ENCODE measurements at places on chromosomes 6 and 20. TPM values are rescaled to one million over a fixed set of nuclear protein-coding genes. Genes with fewer than 3 reads are reported as not detected.

GRCh38 chr20:48453477-48454093, 374.2 kb downstream of the PREX1 start:
- no peak for ATAC-seq

DNA sequence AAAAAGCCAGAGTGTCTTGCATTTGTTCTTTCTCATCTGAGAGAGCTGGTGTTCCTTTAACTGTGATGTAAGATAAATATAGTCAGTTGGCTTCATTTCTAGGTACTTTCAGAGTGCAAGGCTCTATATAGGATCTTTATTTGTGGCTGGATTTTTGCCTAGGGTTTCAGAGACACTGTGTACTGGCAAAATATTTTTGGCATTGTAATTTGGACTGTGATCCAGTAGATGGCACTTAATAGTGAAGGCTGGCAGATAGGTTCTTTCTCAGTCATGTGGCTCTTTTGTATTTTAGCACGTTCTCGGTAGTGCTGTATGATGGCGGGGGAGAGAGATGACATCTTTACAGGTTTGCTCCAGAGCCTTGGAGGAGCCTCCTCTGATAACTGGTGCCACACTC, 26.8 kb upstream of the SLC35B3 start:
- no peak for ATAC-seq

- no peak for ATAC-seq
Observed at GRCh38 chr6:41518118-41518517, 28.1 kb upstream of the FOXP4 start.

GRCh38 chr20:618980-619379, 8.9 kb upstream of the TCF15 start:
- no peak for ATAC-seq

DNA sequence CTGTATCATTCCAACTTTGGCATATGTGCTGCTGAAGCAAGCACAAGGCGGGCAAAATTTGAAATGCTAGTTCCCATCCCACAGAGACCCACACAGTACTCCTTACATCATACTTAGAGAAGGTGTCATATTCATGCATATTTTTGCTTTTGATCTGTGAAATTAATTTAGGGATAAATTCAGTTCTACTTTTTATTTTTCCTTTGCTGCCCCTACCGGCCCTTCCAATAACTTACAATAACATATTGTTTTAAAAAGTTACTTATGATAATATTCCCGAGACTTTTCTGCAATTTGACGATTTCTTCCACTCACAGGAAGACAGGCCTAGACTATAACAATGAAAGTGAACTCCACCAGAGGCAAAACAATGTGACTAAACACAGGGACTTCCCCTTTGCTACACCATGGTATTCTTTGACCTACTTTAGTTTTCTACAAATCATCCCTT, 35.0 kb downstream of the SESN1 start:
- no peak for ATAC-seq

GRCh38 chr6:128491610-128492206, 28.7 kb downstream of the PTPRK start:
- no peak for ATAC-seq

DNA sequence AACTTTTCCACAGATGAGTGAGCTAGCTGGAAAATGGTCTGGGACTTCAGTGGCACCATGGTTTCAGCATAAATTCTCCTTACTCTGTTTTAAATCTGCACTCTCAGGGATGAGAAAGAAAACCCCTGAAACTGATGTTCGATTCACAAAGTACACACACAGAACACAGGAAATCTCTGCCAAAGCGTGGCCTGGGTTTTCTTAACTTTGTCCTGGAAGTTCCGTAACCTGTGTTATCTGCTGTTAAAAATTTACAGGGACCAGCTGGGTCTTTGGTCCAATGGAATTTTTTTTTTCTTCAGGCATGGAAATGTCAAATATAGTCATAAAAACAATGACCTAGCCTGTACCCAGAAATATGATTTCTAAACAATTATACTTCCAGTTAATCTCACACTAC, 7.3 kb downstream of the SCML4 start:
- ATAC-seq = no peak

Gene ELOVL2
- 0.20 TPM for total RNA-seq

Gene ARMH2
- not detected for total RNA-seq

Gene AFG1L
- total RNA-seq = 4.3 TPM

- peak; percentile 56 for ATAC-seq
Observed at GRCh38 chr20:43736588-43737158, 9.9 kb upstream of the GTSF1L start.

Gene CD164
- 131 TPM for total RNA-seq

DNA sequence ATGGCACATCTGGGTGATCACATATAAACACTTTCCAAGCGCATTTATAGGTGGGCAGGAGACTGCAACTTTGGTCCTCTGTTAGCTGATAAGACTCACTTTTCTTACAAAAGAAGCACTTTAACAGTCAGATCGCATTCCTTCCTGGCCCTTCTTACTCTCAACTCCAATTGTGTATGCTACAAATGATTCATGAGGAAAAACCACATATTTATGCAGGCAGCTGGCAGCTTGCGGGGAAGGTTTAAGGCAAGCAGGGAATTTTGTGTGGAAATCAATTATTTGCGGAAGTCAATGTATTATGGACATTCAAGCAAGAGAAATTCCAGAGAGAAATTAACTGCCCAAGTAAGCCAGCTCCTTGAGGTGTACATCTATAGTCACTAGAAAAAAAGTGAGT, 194.0 kb downstream of the PKHD1 start:
- peak; percentile 51 for ATAC-seq

Gene MACROD2
- total RNA-seq = 11.9 TPM

Gene AMD1
- total RNA-seq = 97.5 TPM

DNA sequence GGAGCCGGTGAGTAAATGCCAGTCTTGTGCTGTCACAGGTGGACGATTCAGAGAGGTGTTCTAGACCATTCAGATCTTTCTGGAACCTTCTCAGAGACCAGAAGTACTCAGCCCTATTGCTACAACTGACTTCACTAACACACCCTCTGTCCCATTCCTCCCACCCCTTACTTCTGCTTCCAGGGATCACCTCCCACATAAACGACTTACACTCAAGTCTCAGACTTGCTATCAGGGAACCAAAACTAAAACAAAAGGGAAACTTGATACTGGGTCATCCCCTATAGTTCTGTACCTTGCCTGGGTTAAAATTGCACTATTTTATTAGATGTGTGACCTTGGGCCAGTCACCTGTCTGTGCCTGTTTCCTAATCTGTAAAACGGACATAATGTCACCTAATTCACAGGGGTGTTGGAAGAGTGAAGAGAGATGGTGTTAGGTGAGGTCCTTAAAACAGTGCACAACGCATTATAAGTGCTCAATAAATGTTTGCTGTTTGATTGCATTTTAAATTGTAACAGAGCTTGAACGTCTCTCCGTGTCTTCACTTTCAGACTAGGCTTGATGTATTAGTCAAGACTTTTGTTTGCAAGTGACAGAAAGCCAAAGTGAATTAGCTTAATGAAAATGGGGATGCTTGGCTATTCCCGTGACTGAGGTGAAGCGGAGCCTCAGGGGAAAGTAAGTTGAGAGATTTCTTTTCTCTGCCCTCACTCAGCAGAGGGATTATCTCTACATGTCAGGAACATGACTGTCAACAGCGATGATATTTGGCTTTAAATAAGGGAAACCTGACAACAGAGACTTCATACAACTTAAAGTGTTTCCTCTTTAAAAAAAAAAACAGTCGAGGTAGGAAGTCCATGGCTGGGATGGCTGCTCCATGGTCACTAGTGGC, 3.0 kb upstream of the SRXN1 start:
- no peak for ATAC-seq

Gene FAM120B
- total RNA-seq = 19.0 TPM

Gene F13A1
- not detected for total RNA-seq

- ATAC-seq = no peak
Observed at GRCh38 chr20:19327401-19327800, 115.0 kb downstream of the SLC24A3 start.
